ENCODE measurements at places on chromosomes 2 and 18.

DNA sequence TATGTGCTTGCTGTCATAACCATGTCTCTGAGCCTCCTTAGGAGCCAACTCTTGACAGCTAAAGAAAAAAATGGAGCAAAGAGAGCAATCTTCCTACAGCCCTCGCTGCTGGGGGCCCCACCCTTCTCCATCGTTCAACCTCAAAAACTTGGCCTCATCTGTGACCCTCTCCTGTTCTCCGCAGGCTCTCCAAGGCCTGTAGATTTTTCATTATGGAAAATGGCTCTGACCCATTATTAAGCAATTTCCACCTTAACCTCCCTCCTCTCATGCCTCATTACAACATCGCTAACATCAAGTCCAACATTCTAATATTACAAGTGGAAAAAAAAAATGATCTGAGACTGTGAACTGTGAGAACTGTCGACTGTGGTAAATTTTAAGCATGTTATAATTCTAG is 98.7 kb downstream of the SLC8A1 start:
- DNase-seq: no peak

DNA sequence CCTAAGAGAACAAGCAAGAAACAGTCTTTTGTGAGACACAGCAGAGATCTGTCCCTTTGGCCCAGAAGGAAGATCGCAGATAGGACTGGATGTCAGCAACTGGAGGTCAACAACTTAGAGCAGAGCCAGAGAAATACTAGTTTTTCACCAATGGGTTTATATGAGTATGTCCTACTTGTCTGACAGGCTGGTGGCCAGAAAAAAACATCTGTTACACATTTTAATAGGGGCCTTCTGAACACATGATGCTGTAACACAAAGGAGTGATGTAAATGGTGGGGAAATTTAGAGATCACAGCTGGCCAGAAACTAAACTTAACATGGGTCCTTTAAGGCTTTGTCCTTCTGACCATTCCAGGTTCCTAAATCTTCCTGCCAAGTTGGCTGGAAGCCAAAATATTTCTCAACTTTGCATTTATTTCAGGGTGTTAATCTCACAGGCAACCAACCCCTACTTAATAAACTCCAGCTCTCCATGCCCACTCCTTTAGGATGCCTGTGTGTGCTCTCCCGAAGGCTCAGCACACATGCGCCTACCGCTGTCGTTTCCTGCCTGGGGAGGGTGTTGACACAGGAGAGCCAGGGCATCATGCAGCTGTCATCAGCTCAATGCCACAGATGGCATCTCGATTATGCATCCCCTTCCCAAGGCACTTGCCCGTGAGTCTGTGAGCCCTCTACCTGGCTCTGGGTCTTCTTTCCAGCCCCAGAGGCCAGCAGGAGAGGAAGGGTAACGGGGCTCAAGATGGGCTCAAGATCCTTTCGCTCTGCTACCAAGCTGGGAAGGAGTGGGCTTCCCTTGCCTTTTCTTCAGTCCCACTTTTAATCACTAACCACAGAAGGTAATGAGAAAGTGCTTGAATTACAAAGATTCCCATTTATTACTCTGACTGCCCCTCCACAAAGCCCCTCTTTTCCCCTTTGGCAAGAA is 252.5 kb downstream of the ETAA1 start:
- no peak for DNase-seq

DNA sequence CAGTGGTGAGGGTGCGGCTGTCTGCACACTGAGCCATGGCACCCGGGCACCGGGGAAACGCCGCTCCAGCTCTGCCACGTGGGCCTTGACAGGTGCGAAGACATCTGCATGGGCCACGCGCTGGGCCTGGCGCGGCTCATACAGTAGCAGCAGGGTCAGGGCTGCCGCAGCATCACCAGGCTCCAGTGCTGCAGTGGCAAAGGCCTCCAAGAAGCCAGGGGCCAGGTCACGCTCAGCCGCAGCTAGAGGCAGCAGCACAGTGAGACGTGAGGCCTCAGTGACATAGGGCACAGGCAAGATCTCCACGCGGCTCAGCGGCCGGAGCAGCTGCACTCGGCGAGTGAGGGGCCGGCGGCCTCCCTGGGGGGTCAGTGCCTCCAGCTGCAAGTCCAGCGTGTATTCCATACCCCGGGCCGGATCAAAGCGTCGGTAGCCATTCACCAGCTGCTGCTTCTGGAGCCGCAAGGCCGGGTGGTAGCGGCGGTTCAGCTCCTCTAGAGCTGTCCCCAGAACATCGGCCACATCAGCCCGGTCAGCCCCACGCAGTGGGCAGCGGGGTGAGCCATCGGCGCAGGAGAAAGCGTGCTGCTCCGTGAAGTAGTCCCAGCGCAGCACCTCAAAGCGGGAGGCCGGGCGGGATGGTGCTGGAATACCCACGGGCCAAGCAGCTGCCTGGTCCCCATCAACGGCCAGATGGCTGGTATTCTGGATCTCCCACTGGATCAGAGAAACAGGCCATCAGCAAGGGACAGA is 3.5 kb downstream of the CHPF start:
- DNase-seq: no peak

DNA sequence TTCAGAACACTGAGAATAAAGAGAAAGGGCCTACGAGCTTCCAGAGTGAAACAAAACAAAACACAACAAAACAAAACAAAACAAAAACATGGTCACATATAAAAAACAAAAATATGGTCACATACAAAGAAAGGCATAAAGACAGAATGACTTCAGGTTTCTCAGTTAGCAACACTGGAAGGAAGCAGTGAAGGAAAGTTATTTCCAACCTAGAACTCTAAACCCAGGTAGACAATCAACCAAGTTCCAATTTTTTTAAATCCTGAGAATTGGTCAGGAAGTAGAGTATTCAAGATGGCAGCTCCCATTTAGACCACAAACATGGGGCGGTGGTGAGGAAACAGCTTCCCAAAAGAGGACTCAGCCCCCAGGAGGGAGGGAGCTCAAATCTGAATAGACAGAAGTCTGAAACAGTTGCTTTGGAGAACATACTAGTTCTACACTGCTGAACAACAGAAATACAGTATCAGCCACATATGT is 9.1 kb downstream of the DRC1 start:
- no peak for DNase-seq

- DNase-seq: no peak
Observed at GRCh38 chr18:79682894-79683625, 3.5 kb downstream of the CTDP1 start.

GRCh38 chr2:233851169-233851568 is 3.2 kb downstream of the HJURP start:
- DNase-seq: no peak

GRCh38 chr18:55289775-55290174 is 298.2 kb downstream of the TCF4 start:
- no peak for DNase-seq

GRCh38 chr2:16248571-16249105 is 308.3 kb downstream of the MYCN start:
- no peak for DNase-seq

DNA sequence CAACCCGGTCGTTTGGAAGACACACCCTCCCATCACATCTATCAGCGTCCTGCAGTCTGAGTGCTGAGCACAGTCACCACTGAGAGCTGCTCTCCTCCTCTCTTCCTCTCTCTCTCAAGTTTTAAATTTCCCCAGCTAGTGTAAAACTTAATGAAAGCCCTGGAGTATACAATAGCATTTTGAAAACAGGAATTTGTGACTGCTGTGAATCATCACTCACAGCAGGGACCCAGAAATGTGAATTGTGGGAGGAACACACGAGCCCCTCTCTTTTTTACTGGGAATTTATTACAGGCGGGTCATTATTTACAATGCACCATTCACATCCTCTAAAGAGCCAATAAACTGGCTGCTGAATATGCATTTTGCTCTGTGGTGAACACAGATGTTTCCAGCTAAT is 185.0 kb upstream of the SMIM21 start:
- no peak for DNase-seq

GRCh38 chr18:43506935-43507334 is 229.6 kb upstream of the SYT4 start:
- no peak for DNase-seq

- no peak for DNase-seq
Observed at GRCh38 chr2:221787561-221787960, 215.5 kb upstream of the EPHA4 start.

DNA sequence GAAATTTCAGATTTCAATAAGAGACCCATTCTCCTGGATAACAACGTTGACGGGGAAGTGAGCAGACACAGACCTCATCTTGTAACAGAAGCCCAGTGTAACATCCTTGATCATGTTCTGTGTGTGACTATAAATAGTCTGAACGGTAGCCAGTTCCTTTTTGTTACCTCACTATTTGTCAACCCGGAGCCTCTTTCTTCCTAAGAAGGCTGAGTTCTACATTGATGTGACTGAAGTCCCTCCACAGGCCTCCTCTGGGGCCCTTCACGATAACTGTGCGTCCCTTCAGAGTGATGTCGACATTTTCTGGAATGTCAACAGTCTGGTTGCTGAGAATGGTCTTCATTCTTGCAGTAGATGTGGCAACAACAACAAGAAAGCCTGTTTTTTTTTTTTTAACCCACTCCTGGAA is 6.3 kb upstream of the PLEKHM3 start:
- DNase-seq: no peak

DNA sequence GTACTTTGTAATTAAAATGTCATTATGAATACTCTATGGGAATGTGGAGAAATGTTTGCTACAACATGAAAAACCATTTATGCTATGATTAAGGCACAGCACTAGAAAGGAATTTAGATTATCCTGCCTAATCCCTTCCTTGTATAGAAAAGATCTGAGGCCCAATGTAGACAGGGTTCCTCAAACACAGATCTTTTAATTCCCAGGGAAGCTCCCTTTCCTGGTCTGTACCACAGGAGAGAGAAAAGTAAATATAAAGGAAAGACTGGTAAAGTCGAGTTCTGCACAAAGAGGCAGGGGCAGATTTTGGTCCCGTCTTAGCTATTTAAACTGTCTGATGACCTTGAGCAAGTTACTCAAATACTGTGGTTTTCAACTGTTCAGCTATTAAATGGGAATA is 84.7 kb downstream of the ICA1L start:
- DNase-seq: no peak

DNA sequence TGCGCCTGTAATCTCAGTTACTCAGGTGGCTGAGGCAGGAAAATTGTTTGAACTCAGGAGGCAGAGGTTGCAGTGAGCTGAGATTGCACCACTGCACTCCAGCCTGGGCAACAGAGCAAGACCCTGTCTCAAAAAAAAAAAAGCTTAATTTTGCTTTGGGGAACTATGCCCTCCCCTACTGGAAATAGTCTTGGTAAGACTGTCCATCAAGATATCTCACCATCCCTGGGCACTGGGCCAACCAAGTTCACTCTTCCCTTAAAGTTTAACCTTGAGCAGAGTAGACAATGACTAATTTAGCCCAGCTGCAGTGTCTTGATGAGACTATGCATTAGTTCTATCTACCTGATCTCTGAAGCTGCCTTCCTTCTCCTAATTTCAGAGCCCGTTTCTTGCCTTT is 44.7 kb downstream of the ASXL2 start:
- DNase-seq: no peak

GRCh38 chr2:1975060-1975459 is 230.7 kb upstream of the PXDN start:
- DNase-seq: no peak

- no peak for DNase-seq
Observed at GRCh38 chr2:176187200-176187898, 1.1 kb upstream of the HOXD1 start.

DNA sequence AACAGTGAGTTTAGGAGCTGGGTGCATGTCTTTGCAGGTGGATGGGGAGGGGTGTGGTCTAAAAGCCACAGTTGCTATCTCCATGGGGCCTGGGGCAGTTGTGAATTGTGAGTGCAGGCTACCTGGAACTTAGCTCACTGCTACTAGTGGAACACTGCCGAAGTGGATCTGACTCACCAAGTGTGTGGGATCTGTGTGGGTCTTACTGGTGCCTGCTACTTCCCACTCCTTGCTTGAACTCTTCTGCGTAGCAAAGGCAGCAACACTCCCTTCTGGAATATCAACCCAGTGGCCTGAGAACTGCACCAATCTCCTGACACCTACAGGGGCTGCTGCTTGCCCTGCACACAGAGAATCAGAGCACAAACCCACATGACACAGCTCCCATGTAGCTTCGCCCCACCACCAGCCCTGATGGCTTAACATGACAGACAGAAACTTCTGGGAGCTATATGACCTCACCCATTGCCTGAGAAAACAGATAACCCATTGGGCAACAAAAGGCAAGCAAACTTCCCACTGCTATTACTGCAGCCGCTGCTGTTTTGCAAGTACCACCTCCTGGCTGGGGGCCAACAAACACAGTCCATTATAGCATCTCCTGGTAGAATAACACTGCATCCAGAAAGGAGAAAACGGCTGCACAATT is 455.1 kb upstream of the DDX18 start:
- no peak for DNase-seq
